ENCODE measurements at places on chromosomes 16 and 17.

DNA sequence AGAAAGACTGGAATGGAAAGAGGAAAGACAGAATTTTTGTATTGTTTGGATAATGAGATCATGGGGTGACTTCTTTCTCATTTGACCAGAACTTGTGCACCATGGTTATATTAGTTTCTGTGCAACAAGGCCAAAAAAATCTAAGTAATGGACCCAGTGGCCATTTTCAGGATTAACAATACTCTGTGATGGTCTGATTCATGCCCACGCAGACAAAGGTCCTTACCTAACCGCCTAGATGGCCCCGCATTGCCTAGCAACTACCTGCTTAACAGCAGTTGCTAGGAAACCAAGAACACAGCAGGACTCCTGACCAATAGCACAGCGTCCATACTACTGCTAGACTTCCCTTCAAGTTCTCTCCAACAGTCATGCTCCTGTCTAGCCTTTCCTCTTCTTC, 22.4 kb downstream of the MIS12 start:
- DNase-seq = no peak

DNA sequence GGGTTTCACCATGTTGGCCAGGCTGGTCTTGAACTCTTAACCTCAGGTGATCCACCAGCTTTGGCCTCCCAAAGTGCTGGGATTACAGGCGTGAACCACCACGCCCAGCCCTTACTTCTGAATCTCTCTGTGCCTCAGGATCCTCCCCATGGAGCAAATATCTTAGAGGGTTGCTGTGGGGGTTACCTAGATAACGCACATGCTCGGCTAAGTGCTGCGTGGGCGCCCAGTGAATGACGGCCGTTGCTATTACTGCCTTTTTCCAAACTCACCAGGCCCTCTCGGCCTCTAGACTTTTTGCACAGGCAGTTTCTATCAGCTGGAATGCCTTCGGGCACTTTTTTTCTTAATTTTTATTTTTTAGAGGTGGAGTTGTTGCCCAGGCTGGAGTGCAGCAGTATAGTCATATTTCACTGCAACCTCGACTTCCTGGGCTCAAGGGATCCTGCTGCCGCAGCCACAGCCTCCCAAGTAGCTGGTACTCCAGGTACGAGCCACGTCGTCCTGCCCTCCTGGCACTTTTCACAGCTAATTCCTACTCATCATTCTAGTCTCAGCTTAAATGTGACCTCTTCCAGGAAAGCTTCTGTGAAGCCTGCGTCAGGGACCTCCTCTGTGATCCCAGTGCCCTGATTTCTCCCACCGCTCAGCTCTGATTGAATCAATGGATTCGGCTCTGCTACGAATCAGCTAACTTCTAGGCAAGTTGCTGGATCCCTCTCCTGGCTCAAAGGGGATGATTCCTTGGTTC, 8.6 kb downstream of the CCDC102A start:
- DNase-seq = no peak

DNA sequence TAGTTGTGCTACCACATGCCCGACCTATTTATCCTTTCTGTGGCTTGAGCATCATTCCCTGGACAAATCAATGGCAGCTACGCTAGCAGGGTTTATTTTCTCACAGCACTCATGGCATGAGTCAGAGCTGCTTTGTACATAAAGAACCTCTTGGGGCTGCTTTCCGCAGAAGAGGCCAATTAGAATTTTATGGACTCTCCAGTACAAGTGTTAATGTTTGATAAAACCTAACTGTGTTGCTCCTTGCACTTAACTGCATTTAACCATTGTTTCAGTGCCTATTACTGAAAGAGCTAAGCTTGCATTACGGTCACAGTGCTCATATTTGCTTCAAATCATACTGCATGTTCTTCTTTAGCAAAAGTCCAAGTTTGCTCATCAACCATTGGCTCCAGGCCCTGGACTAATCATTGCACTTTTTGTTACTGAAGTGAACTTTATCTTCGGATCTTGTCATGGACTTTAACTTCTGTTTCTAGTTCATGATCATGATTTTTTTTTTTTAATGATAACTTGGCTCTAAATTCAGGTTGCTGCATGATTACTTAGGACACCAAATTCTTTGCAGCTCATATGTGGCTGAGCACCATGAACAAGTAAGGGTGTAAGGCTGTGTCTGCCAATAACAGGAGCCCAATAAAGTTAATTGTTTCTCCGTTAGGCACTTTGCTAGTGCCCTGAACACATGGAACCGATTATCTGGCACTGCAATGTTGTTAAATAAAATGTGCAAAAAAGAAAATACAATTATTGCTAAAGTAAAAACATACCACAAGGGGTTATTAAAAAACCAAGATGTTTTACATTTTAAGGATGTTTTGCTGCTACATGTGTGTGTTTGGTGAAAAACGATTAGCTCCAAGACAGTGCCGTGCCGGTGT, 492.2 kb downstream of the KCNJ2 start:
- DNase-seq = no peak

GRCh38 chr16:56478281-56479049, 27.1 kb downstream of the OGFOD1 start:
- DNase-seq = no peak

GRCh38 chr16:2960183-2961010, 3.7 kb upstream of the KREMEN2 start:
- DNase-seq = no peak

DNA sequence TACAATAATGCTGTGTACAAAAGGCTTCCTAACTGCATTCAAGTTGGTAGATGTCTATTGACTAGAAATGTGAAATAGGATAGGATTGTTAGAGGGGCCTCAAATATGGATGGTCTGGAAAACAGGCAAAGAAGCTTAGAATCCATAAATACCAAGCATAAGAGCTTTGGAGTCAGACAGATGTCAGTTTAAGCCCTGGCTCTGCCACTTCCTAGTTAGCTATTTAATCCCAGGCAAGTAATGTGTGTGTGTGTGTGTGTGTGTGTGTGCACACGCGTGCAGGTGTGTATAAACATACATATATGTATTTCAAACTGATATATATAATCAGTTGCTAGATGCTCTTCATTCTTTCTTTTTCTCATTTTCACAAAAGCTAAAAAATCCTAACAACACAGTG, 66.7 kb downstream of the MMD start:
- no peak for DNase-seq

- no peak for DNase-seq
Measured at GRCh38 chr17:49193513-49194296, 16.7 kb downstream of the GNGT2 start.

GRCh38 chr16:68948230-68948910, 105.0 kb downstream of the TANGO6 start:
- no peak for DNase-seq
